ENCODE measurements at places on chromosomes 1 and 21.

DNA sequence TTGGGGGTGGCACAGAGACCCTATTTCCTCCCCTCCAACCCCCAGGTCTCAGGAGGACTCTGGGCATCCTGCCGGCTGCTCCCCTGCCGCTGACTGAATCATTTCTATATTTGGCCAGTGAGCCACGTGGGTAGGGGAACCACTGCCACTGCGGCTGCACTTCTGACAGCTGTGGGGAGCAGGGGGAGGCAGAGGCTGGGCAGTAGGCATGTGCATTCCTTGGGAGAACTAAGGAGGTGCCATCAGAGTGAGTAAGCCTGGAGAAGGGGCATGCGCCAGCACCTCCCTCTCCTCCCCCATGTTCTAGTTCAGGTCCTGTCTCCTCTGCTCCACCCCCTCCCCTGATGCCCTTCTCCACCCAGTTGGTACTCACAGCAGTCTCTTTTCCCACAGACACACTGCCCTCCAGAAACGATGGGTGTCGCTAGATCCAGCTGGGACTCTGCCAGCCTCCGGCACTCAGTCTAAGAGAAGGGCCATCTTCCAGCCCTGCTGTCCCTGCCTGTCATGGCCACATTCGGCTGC lies 12.0 kb downstream of the PPFIA4 start:
- DNase-seq, result no peak

DNA sequence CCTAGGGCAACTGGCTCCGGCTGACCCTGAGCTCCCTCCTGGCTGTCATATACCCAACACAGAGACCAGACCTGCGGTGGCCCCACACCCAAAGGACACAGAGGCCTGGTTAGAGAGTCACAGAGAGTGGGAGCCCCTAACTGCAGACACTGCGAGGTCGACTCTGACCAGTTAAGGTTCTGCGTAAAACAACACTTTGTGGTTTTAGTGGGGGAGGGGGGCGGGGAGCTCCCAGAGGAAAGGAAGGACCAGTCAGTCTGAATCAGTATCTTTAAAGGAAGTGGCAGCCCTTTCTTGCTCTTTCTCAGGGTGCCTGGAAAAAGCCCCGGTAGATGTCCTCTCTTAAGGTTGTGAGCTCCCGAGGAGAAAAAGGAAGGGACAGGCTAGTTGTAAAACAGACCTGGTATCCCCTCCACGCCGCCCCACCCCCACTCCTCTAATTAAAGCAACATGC lies 2.4 kb downstream of the SSBP3 start:
- DNase-seq, result no peak

DNA sequence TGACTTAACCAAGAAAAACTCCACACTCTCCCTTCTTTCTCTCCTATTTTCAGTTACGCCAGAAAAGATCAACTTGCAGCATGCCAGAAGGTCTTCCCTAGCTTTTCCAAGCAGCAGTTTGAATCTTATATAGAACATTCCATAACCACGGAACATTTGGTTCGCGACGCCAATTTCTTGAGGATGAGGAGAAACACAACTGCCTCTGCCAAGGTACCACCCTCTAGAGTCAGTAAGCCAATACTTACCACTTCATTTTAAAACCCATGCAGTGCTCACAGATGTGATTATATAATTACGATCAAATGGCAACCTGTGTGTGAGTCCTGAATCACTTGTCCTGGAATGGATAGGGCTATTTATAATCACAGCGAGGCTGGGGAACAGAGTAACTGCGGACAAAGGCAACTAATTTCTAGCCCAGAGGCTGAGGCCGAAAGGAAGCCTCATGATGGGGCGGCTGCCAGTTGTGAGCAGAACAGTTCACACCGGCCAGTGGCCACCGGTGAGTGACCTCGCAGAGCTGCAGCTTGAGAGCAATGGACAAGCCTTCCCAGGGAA lies 43.2 kb upstream of the BACE2 start:
- DNase-seq, result no peak

DNA sequence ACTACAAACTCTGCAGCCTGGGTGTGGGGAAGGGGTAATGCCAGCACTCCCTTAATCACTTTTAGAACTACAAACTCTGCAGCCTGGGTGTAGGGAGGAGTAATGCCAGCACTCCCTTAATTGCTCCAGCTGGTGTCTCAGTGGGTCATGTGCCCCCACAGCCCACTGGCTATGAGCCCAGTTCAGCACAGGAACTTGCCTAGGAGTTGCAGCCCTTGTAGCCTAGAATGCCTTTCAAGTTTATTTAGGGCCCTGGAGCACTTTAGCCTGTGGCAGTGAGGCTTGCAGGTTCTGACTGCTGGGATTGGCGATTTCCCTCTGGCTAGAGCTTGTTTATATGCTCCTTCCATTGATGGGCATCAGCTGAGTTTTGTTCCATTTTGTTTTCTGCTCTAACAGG lies 17.1 kb downstream of the VN1R5 start:
- no peak for DNase-seq

DNA sequence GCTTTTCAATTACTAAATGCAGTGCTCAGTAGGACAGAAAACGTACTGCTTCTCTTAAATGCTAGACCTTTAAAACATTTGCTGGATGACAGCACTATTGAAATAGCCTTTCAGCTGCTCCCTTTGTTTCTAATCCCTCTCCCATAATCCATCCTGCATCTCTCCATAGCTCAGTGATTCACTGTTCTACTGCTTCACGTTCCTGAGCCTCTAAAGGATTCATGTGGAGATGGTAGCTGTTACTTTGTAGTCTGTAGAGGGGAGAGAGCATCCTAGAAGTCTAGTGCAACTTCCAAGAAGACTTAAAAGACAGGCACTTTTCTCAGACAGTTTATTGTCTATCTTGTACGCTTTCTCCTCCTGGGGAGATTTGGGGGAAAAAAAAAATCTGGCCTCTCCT lies 51.4 kb downstream of the LRRC8B start:
- DNase-seq, result no peak

GRCh38 chr1:9166289-9167235 lies 37.7 kb upstream of the GPR157 start:
- no peak for DNase-seq

DNA sequence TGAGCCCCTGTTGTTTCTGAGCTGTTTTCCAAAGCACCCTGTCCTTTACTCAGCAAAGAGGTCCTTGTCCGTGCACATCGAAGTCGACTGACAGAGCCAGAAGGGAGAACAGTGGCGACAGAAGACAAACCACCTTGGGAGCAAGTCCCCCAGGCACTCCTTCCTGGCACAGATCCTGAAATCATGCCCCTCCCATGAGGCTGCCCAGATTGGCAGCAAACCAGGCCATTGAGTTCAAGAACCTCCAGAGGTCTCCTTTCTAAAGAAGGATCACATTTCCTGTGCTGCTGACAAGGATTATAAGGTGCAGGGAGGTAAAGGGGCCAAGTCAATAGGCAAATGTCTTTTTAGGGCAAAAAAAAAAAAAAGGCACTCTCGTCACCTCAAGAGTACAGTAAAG lies 84.7 kb upstream of the HIVEP3 start:
- no peak for DNase-seq

GRCh38 chr1:72435025-72435424 lies 152.7 kb upstream of the NEGR1 start:
- no peak for DNase-seq

GRCh38 chr1:231706934-231707333 lies 80.3 kb downstream of the DISC1 start:
- no peak for DNase-seq

- DNase-seq, result no peak
Observed at GRCh38 chr21:42424914-42425541, 21.3 kb downstream of the UBASH3A start.

- no peak for DNase-seq
Observed at GRCh38 chr21:28193189-28193588, 799.5 kb downstream of the LTN1 start.

DNA sequence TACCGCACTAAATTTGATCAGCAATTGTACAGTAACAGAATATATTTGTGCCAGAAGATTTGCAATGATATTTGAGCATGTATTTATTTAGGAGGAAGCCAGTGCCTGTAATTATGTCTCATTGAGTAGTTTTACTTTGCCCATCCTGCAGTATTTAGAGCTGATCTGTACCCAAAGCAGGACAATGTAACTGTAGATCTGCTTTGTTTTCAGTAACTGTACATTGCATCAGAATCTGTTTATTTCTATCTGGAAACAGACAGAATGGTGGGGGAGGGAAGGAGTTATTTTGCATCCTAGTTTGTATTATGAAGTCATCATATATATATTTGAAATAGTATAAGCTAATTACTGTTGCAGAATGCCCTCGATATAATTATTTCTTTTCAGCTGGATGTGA lies 36.2 kb upstream of the LRRC8C start:
- no peak for DNase-seq

DNA sequence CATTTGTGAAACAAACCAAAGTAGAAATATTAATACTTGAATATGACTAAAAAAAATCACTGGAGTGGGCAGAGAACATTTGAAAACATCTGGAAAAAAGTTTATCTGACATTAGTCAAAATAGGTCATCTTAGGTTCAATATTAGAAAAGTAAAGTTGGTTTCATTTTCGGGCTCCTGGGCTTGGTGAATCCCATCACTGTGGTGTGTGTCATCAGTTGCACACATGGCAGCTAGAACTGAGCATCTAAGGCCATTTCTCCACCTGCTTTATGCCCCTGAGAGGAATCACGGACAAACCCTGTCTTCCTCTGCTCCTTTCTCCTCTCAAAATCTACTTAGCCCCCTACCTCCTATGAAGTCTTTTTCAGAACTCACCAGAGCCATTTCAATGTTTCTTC lies 5.4 kb downstream of the HSD11B1 start:
- no peak for DNase-seq

DNA sequence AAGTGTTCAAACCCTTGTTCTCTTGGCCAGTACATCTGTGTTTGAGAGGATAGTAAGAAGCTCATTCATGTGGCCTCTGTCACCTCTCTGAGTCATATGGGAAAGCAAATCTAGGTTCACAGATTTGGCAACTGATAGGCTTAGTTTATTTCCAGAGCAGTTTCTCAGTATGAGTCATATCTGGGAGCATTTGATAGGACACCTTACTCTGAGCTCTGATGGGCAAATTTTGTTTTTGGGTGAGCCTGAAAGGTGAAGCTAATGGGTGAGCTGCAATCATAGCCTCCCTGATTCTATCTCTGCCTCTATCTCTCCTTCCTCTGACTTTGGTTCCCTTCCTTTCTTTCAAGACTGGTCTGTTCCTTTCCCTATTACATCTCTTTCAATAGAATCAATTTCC lies 134.4 kb downstream of the S1PR1 start:
- no peak for DNase-seq

GRCh38 chr1:151124763-151125403 lies 21.5 kb downstream of the SEMA6C start:
- DNase-seq, result no peak

- no peak for DNase-seq
Observed at GRCh38 chr1:230824551-230824918, 43.8 kb downstream of the C1orf198 start.

GRCh38 chr1:30756206-30756544 lies 1.4 kb downstream of the LAPTM5 start:
- DNase-seq, result no peak

GRCh38 chr1:145892486-145893087 lies 6.9 kb upstream of the ANKRD35 start:
- no peak for DNase-seq

DNA sequence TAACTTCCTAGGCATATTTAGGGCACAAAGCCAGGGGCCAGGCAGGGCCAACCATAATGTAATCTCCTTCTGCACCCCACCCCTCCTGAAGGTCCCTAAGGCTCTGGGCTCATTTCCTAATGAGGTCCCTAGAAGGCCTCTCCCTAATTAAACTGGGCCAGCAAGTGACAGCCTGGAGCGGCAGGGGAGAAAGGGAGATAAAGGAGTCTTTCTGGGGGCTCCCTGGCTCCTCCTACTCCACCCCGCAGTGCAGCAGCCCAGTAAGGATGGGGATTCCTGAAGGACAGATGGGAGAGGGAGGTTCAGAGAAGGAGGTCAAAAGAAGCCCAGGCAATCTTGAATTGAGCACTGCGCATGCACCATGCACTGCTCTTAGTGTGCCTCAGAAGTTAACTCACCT lies 12.8 kb downstream of the LRP8 start:
- DNase-seq, result no peak

GRCh38 chr1:198333744-198334143 lies 176.9 kb downstream of the NEK7 start:
- DNase-seq, result no peak

GRCh38 chr1:191671236-191671635 lies 487.0 kb upstream of the RGS18 start:
- no peak for DNase-seq

GRCh38 chr1:58919959-58920321 lies 136.1 kb upstream of the JUN start:
- no peak for DNase-seq

GRCh38 chr21:46410516-46410915 lies 48.2 kb upstream of the DIP2A start:
- DNase-seq, result no peak

DNA sequence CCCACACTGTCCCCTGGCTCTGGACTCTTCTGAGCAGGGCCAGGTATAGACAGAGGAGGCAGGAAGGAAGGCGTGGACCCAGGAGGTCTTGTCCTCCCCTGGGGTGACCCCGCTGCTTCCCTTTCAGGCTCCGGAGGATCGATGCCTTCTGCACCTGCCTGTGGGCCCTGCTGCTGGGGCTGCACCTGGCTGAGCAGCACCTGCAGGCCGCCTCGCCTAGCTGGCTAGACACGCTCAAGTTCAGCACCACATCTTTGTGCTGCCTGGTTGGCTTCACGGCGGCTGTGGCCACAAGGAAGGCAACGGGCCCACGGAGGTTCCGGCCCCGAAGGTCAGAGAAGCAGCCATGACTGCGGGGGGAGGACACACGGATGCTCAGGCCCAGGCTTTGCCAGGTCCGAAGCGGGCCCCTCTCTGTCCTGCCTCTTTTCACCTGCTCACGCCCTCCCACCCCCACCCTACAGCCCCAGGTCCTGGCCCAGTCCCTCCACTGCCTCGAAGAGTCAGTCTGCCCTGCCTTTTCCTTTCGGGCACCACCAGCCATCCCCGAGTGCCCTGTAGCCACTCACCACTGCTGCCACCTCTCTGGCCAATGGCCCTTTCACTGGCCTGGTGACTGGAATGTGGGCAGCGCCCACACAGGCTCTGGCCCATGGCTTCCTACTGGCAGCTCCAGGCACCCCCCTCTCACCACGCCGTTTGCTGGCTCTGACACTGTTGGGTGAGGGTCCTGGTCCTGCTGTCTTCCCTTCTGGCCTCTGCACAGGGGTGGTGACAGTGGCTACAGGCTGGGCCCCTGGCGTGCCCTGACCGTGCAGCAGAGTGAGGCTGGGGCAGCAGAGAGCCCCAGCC lies 13.5 kb downstream of the TMEM201 start:
- DNase-seq, result no peak

- DNase-seq, result no peak
Observed at GRCh38 chr1:21296509-21297354, 6.5 kb upstream of the ECE1 start.

GRCh38 chr1:151513626-151514121 lies 2.5 kb downstream of the CGN start:
- no peak for DNase-seq

Data from NCI-H774 (cell line).